ENCODE measurements at places on chromosomes 13 and 19.

- DNase-seq = no peak
These were observed 13.5 kb upstream of the PDCD5 start for GRCh38 chr19:32567486-32567885.

DNA sequence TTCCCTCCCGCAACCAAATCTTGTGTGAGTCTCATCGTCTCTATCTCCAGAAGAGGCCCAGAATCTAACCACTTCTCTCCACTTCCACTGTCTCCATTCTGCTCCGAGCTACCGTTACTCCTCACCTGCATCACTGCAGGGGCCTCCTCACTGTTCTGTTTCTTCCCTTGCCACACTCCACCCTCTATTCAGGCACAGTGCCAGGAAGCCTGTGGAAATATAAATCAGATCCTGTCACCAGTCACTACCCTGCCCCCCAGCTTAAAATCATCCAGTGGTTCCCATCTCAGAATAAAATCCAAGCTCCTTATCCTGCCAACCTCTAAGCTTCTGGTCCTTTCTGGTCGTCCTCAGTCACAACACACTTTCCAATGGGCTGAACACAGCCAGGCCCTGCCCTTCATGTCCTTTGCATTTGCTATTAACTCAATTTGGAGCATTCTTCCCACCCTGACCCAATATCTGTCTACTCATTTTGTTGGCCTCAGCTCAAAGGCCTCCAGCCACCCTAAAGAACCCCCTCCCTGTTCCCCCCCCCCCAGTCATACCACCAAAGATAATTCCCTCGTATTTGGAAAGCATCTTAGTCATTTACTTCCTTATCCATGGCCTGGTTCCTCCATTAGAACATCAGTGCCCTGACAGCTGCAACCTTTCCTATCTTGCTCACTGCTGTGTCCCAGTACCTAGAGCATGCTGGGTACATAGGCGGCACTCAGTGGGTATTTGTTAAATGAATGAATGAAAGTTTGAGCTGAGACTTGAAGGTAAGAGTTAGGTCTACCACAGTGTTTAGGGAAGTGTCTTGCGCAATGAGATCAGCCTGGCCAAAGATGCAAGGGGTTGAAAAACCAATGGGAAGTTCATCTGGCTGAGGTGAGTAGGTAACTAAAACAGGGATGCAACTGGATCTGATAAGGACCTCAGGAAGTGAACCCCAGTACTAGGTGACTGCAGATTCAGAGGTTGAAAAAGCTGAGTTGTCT lies 24.4 kb downstream of the ZNF175 start:
- DNase-seq = no peak

- DNase-seq = no peak
These were observed 15.7 kb downstream of the NOSIP start for GRCh38 chr19:49564616-49565045.

DNA sequence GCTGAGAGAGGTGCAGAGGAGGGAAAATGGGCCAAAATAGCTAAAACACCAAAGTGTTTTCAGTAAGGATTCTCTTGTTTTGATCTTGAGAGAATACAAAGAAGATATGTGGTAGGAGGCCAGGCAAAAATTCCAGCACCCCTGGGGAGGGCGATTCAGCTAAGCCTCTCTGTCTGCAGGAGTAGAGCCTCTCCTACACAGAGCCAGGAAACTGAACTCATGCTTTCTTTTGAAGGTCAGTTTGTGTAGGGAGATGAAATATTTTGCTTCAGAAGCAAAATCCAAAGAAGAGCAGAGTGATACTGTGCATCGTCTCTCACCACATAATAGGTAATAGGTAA lies 565.0 kb downstream of the FGF9 start:
- no peak for DNase-seq

DNA sequence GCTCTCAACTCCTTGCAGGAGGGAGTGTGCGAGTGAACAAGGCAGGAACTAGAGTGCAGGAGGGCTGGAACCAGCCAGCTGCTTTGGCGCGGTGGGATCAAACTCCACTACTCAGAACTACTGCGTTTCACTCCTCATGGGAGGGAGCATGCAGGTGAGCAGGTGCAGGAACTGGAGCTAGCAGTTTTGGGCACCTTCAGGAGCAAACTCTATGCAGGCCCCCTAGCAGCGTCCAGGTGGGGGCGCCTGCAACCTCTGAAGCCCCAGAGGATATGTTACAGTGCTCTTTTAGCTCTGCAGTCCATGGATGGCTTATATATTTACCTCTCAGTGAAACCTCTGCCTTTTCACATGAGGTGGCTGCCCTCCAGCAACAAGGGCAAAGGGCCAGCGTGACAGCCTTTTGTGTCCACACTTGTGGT lies 1303.4 kb downstream of the PCDH9 start:
- DNase-seq = no peak

DNA sequence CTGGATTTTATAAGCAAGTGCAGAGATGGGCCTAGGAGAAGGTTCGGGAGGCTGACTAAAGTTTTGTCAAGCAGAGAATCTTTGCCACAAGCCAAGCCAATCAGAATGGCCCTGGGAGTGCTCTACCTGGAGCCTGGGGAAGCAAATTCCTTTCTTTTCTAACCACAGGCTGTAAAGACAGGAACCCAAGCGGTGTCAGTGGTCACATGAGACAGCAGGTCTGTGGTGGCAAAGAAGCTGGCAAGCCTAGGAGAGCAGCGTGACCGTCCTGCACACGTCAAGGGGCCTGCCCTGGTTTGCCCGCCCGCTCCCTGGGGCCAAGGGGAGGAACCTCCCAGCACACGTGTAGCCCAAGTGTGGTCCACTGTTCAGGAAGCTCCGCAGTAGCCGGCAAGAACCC lies 90.8 kb downstream of the IPO5 start:
- no peak for DNase-seq

DNA sequence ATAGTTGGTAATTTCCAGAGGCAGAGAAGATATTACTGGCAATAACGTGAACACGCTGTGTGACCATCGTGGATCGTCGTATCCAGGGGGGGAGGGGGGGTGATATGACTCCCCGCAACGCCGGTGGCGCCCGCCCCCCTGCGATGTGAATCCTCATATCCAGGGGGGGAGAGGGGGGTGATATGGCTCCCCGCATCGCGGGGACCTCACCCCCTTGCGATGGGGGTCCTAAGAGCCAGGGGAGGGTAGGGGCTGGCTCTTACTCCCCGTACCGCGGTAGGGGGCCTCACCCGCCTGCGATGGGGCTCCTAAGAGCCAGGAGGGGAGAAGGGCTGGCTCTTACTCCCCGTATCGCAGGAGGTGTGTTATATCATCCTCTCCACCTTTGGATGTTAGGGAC lies 31.3 kb upstream of the RGCC start:
- DNase-seq = no peak

- DNase-seq = peak; percentile 44
These were observed 10.2 kb downstream of the DHRS12 start for GRCh38 chr13:51793570-51794271.

DNA sequence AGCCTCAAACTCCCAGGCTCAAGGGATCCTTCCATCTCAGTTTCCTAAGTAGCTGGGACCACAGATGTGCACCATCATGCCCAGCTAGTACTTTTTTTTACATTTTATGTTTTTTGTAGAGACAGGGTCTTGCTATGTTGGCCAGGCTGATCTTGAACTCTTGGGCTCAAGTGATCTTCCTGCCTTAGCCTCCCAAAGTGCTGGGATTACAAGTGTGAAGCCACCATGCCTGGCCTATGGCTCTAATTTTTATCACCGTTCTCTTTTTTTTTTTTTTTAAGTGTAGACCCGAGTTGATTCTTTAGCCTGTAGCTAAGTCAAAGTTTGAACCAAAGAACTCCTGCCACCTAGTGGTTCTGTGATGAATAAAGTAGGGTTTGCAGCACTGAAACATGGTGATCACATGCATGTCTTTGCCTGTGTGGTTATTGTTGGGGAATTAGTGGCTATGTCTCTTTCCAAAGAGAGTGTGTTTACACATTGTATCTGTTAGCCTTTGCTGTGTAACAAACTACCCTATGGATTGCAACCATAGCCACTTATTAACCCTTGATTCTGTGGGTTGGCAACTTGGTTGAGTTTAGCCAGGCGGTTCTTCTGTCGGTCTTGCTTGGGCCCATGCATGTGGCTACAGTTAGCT lies 11.6 kb downstream of the NFILZ start:
- no peak for DNase-seq

DNA sequence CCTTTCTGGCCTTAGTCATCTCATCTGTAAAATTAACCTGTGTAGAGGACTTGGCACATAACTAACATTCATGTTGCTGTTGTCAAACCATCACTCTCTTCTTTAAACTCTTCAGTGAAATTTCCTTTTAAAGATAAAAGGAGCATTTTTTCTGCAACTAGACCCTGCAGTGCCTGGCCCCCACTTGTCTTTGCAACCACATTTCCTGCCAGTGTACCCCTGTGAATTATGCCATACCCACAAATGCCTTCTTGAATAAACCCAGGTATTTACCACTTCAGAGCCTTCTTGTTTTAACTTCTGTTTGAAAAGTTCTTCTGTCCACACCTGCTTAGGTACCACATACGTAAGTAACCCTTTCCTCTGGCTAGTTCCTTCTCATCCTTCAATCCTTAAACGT lies 118.8 kb downstream of the CDK8 start:
- DNase-seq = no peak

GRCh38 chr13:94435604-94436226 lies 43.8 kb downstream of the DCT start:
- no peak for DNase-seq

DNA sequence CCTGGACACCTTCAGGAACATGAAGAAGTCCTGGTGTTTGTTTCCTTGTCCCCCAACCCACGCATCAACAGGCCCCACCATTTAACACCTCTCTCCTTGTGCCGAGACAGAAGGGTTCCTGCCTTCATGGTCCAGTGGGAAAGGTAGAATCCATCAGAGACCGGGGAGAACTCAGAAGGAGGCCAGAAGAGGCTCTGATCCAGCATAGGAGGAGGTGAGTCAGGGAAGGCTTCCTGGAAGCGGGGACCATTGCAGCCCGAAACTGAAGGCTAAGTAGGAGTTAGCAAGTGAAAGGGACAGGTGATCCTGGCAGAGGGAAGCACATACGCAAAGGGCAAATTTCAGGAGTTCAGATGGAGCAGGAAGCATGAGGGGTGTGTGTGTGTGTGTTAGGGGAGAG lies 484 bp downstream of the ICAM3 start:
- DNase-seq = no peak

DNA sequence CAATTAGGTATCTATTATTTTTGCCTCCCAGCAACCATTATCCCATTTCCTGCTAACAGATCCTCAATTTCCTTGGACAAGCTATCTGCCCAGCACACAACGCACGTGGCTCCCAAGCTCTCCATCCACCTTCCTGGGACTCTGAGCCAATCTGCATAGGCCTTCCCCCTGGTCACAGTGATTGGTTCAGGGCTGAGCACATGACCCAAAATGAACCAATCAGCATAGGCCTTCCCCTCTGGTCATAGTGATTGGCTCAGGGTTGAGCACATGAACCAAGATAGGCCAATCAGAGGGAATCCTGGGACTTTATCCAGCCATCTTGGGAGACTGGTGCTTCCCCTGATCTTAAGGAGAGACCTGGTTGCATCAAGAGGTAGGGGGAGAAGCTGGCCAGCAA lies 5.8 kb downstream of the CPAMD8 start:
- DNase-seq = no peak

- DNase-seq = peak; percentile 58
These were observed 149.7 kb downstream of the KATNAL1 start for GRCh38 chr13:30157616-30157993.

DNA sequence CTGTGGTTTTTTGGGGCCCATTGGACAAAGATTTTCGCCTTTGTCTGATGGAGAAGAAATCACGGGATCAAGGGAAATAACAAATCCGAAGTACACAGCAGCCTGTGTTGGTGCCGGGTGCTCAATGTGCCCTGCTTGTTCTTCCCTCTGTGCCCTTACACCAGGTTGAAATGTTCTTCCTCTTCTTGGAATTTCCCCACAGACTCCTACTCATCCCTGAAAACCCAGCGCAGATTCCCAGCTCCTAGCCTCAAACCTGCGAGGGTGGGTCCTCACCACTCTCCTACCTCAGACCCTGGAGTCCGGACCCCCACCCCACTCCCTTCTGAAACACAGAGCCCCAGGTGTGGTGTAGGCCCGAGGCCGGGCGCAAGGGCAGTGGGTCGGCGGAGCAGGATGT lies 4.9 kb upstream of the ACP4 start:
- no peak for DNase-seq

- peak; percentile 87 for DNase-seq
These were observed at the start of gene MIER2 for GRCh38 chr19:344625-345319. MIER2 (minus strand) TSS chr19:344796; CDS start chr19:344782, 14 bp downstream.

DNA sequence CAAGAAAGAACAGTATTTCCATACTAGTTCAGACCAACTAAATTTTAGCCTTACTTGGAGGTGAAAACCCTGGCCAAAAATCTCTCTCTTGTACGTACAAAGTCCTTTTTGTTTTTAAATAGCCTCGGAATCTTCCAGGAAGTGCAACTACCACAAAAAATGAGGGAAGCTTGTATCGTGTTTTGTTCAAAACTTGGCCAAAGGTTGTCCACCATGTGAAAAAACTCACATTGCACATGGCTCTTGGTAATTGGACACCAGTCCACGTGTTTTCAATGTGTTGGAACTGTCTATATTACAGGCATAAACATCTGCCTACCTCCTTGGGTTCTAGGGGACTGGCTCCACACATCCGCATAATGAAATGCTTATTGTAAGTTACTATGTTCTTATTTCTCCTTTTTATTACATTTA lies 15.2 kb upstream of the STRN4 start:
- no peak for DNase-seq

- DNase-seq = no peak
These were observed 644 bp downstream of the HCST start for GRCh38 chr19:35902870-35903475.

- DNase-seq = no peak
These were observed 515.5 kb downstream of the MYO16 start for GRCh38 chr13:109144693-109145437.

- no peak for DNase-seq
These were observed 27.3 kb downstream of the INTS6 start for GRCh38 chr13:51425410-51426042.

- DNase-seq = no peak
These were observed 6.0 kb upstream of the HAS1 start for GRCh38 chr19:51729781-51730180.

- DNase-seq = no peak
These were observed 10.2 kb upstream of the DCUN1D2 start for GRCh38 chr13:113500530-113501265.

GRCh38 chr13:43260999-43261398 lies 237.6 kb downstream of the DNAJC15 start:
- DNase-seq = no peak

GRCh38 chr19:42275103-42275502 lies 6.1 kb downstream of the CIC start:
- peak; percentile 5 for DNase-seq

DNA sequence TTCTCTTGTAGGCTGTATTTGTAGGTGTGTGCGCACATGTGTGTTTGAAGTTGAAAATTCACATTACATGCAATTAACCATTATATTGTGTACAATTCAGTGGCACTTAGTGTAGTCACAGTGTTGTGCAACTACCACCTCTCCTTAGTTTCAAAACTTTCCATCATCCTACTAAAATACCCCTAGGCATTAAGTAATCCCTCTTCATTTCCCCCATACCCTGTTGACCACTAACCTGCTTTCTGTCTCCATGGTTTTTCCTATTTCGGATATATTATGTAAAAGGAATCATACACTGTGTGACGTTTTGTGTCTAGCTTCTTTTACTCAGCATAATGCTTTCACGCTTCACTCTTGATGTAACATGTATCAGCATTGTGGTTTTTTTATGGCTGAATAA lies 16.1 kb downstream of the LSM14A start:
- no peak for DNase-seq

Data from GM06990 (cell line).